GM19239 (cell line): ENCODE measurements at places on chromosomes 6 and 20.

DNA sequence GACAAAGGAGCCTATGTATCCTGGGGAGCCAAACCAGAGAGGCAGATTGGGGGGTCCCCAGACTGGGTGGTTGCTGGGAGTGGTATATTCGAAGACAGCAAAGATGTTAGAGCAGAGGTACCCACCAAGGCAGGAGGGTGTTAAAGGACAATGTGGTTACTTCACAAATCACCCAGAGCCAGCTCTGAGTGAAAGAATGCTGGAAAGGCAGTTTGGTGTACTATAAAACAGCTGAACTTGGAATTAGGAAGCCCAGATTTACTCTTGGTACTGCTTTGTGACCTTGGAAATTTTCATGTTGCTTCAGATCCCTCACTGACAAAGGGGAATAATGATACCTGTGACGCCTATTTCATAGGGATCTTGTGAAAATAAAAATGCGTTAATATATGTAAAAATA lies 121.6 kb downstream of the CD164 start:
- DNase-seq = no peak

- no peak for DNase-seq
These were observed 74.8 kb downstream of the LRFN2 start for GRCh38 chr6:40512340-40512739.

DNA sequence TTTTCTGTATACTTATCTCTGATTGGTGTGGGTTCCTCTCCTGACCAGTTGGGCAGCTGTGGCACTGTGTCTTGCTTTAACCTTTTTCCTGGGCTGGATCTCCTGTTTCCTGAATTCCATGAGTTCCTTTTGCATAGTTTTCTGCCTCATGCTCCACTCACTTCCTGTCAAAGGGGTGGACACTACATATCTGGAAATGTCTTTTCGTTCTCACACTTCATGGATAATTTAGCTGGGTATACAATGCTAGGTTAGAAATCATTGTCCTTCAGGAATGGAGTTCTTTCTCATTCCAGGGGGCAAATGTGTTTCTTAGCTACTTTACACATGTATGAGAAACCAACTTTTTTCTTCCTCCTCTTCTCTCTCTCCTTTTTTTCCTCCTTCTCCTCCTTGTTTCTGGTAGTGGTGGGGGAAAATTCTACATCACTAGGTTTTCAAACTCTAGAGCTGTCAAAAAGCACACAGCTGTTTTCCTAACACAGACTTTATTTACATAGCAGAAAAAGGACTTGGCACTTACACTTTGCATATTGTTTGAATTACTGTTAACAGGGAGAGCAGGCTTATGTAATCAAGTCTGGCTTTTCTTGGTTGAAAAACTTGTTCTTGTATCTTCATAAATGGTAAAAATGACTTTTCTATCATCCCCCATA lies 9.0 kb upstream of the DDX27 start:
- DNase-seq = no peak

GRCh38 chr6:129006724-129007514 lies 124.0 kb downstream of the LAMA2 start:
- DNase-seq = no peak

DNA sequence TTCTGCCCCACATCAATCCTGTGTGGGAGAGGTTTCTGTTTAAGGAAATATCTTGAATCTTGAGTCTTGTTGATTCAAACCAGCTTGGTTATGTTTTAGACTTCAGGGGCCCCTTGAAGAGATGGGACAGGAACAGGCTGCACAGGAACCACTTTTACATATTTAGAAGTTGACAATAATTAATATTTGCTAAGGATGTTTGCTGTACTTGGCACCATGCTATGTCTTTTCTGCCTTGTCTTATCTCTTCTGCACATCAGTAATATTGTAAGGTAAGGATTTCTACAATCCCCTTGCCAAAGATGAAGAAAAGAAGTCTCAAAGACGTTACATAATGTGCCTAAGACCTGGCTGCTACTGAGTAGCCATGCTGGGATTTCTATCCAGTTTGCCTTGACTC lies 48.0 kb upstream of the PMEPA1 start:
- no peak for DNase-seq
